ENCODE measurements at places on chromosomes 11 and 22.

GRCh38 chr11:69726481-69726880 is 22.7 kb upstream of the FGF19 start:
- no peak for DNase-seq

DNA sequence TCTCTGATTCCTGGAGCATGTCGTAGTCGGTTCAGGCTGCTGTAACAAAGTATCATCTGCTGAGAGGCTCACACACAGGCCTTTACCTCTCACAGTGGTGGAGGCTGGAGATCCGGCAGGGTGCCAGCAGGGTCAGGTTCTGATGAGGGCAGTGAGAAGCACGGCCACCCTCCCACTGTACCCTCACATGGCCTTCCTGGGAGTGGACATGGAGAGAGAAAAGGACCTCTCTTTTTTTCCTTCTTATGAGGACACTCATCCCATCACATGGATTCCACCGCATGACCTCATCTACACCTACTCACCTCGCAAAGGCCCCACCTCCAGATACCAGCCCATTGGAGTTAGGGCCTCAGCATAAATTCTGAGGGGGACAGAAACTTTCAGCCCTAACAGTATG is 99.5 kb downstream of the BCR start:
- no peak for DNase-seq

- no peak for DNase-seq
Measured at GRCh38 chr11:119829402-119829801, 100.4 kb upstream of the NECTIN1 start.

- peak; percentile 95 for DNase-seq
Measured at GRCh38 chr11:68354148-68354872, 41.9 kb downstream of the LRP5 start.

DNA sequence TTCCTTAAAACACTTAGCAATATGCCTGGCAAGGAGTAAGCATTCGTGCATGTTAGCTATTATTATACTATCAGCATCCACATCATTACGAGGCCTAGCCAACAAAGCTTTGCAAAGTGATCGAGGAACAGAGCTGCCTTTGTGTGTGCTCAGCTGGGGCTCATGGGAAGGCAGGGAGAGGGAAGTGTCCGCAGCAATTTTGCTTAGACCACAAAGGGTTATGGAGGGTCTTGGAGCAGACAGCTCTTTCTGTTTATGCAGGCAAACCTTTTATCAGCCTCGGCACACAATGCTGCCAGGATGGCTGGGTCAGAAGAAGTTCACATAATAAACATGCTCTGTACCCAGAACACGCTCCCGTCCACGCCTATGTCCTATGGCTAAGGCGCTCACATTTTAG is 10.9 kb upstream of the DKK3 start:
- DNase-seq: no peak

DNA sequence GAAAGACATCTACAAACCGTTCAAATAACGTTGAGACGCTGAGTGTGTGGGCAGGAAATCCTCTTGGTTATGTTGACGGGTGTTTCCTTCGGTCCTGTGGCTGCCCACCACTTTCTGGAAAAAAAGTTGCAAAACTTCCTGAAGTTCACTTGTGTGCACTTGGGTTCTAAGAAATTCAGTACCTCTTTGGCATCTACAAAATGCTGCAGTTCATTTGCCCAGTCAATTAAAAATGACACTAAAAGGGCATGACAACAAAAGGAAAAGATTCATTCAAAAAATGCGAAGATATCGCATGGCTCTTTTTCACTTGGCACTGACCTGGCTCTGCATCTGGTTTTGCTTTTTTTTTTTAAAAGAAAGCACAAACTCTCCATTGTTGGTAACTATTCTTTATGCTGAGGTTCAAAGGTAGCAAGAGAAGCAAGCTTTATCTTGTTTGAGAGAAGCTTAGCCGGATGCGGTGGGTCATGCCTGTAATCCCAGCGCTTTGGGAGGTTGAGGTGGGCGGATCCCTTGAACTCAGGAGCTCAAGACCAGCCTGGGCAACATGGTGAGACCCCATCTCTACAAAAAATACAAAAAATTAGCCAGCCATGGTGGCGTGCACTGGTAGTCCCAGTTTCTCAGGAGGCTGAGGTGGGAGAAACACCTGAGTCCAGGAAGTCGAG is 10.6 kb upstream of the XBP1 start:
- DNase-seq: no peak

GRCh38 chr11:35412285-35412684 is 7.1 kb downstream of the SLC1A2 start:
- DNase-seq: no peak

DNA sequence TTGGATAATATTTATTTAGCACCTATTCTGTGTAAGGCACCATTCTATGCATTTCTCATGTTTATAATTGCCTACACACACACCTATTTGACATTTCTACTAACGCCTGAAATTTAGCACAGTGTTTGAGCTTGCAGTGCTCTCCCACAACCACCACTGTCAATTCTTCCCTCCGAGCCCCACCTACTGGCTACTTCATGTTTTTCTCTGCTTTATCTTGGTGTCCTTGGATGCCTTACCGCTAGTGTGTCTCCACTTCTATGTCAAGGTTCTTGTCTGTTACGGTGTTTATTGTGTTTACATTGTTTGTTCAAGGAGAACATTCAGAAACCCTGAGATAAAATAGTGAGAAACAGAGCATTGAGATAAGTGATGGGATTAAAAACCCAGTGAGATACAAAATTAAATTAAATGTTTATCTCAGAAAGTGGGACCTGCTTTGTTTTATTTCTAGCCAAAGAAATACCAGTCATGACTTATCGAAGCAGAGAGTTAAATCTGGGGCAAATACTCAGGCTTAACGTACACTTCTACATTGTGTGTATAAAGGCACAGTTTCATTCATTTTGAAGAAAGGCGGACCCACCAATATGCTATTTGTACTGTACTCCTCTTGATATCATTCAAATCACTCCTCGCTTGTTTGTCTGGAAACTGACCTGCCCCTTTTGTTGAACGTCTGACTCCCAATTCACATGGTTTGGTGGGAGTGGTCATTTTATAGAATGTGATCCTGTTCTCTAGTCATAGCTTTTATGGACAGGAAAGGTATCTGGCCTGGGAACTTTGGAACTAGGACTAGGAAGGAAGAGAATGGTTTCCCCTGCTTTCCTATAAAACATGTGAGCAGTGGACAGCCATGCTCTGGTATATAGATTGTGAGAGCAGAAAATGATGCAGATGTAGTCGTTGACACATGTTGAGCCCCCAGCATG is 39.2 kb upstream of the SLC36A4 start:
- DNase-seq: no peak

- no peak for DNase-seq
Measured at GRCh38 chr11:46134540-46134939, 13.3 kb upstream of the PHF21A start.

GRCh38 chr11:82871646-82872045 is 28.6 kb downstream of the PRCP start:
- no peak for DNase-seq

GRCh38 chr11:64044730-64045393 is 9.1 kb downstream of the FLRT1 start:
- DNase-seq: no peak

DNA sequence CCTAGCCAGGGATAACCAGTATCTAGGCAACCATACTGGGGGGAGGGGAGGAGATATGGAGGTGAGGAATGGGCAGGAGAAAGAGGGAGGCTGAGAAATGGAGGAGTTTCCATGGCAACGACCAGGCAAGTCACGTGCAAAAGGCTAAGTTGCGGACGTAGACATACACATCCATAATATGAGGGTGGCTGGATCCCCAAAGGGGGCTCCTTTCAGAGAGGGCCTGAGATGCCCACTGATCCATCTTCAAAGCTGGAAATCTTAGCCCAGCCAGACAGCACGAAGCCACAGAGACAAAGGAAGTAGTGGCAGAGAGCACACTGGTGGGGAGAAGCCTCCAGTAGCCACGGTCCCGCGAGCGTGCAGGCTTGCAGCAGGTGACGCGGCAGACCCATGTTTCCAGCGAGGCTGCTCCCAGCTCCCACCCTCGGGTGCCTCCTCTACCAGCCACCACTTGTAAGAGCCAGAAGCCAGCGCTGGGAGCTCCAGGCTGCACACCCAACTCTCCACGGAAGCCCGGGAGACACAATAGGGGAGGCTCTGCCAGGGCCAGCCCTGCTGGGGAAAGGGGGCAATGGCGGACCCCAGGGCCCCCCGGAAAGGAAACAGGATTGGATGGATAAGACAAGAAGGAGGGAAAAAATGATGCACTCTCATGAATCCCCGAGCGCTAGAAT is 938 bp downstream of the FXYD6 start:
- no peak for DNase-seq

GRCh38 chr11:63012430-63012829 is 3.2 kb downstream of the SLC22A8 start:
- no peak for DNase-seq

- no peak for DNase-seq
Measured at GRCh38 chr11:85799142-85799541, 11.8 kb downstream of the SYTL2 start.

GRCh38 chr22:21624120-21624879 is 5.5 kb downstream of the YDJC start:
- no peak for DNase-seq

- no peak for DNase-seq
Measured at GRCh38 chr11:660681-661444, 23.8 kb downstream of the DRD4 start.

DNA sequence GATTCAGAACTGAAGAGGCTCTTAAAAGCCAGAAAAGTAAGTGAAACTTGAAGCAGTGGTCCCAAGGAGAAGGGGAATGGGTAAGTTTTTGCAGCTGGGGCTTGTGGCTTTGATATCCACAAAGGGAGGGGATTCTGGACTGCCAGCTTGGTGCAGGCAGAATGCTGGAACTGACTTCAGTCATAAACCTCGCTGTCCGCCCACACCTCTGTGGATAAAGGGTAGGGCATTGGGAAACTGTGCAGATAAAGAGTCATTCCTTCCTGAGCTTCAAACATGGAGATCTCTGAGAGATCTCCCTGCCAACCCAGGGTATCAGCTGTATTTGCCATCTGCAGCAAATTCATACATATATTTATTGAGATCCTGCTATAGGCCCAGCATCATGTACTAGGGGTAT is 124.3 kb upstream of the OR9Q1 start:
- no peak for DNase-seq

DNA sequence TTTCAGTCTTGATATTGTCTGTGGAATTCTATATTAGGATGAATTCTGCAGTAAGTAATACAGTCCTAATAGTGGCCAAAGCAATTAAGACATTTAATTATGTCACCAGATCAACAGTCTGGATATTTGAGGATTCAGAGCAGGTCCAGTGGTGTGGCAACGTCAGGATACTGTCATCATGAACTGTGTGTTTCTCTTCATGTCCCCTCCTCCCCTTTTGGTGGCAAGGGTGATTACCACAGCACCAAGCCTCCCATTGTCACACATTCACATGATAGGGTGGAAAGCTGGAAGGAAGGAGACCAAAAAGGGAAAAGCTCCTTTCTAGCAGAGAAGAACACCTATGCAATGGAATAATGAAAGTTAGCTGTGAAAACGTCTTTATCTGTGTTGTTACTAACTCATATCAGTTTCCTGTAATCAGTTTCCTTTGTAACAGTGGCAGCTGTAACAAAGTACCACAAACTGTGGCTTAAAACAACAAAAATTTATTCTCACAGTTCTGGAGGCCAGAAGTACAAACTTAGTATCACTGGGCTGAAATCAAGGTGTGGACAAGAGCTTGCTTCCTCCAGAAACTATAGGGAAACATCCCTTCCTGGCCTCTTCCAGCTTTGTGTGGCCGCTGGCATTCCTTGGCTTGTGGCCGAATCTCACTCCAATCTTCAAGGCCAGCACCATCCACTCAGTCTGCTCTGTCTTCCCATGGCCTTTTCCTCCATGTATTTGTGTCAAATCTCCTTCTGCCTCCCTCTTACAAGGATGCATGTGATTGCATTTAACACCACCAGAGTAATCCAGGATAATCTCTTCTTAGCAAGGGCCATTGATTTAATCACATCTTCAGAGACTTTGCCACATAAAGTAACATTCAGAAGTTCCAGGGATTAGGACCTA is 6.5 kb upstream of the RBM14 start:
- DNase-seq: no peak

DNA sequence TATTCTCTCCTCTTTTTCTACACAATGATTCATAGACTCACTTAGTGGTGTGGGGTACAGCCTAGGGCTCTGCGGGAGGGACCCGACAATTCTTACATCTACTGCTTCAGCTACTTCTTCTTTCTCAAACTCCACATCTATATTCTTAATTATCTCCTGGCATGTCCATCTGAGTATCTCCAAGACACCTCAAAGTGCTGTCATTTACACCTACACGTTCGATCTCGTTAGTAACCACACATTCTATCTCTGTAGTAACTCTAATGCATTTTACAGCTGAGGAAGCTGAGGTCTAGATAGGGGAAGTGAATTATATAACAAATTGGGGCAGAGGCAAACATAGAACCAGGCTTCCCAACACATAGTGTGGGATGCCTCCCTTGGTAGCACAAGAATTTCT is 27.7 kb upstream of the RRM1 start:
- DNase-seq: no peak

GRCh38 chr11:9214765-9215164 is 50.4 kb downstream of the DENND5A start:
- no peak for DNase-seq

DNA sequence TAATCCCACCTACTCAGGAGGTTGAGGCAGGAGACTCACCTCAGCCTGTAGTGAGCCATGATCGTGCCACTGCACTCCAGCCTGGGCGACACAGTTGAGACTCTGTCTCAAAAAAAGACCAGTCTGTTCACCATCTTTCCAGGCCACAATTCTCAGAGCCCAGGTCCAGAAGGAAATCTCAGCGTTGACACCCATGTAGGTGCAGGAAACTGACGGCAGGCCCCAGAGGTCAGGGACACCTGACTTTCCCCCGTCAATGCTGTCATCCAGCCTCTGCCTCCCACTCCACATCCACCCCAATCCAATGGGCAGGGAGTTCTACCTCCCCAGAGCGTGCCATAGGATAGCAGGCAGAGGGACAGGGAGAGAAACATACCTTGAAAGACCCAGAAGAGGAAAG is 5.9 kb upstream of the GRK2 start:
- no peak for DNase-seq

DNA sequence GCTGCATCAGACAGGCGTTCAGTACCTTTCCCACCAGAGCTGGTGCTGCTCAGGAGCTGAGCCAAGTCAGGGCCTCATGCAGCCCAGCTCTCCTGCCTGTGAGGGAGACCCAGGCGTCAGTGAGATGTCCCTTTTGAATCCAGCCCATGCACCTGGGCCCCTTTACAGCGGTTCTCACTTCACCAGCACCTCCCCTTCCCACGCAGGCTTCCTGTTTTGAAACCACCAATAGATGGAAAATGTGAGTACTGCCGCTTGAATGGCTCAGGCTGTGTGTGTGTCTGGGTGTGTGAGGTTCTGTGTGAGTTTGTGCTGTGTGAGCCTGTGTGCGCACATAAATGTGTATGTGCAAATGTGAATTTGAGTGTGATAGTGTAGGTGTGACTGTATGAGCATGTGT is 88.4 kb downstream of the UBASH3B start:
- peak; percentile 29 for DNase-seq

Measured in lower leg skin (tissue), 4 donors.